Esophagus squamous epithelium (tissue), 5 donors: ENCODE measurements at places on chromosomes 6 and 20. TPM values are rescaled to one million over a fixed set of nuclear protein-coding genes. Genes with fewer than 3 reads are reported as not detected.

GRCh38 chr6:43668151-43669028 is 19.2 kb downstream of the MRPS18A start:
- DNase-seq, result no peak

- no peak for DNase-seq
These were observed 153.6 kb downstream of the COL21A1 start for GRCh38 chr6:56093776-56094175.

Gene SLC22A2
- not detected for total RNA-seq

Gene CCN6
- 0.38 TPM for total RNA-seq

Gene TBXT
- total RNA-seq, result not detected

- no peak for DNase-seq
These were observed 250.4 kb downstream of the CDH4 start for GRCh38 chr20:61502433-61502832.
